ENCODE measurements at places on chromosomes 16 and 17.
A peak's percentile ranks its signal among the peaks of the same experiment; 100 is the strongest.

DNA sequence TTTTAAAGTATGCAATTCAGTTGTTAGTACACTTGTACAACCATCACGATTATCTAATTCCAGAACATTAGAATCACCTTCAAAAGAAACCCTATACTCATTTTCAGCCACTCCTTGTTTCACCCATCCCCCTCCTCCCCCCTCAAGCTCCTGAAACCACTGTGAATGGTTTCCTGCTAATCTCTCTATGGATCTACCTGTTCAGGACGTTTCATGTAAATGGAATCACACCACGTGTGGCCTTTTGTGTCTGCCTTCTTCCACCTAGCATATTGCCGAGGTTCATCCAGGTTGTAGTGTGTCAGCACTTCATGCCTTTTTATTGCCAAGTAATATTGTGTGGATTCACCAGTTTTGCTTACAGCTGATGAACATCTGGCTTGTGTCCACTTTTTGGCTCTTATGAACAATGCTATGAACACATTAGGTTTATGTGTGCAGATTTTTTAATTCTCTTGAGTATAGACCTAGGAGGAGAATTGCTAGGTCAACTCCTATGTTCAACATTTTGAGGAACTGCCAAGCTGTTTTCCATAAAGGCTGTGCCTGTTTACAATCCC is 17.8 kb downstream of the EIF4A3 start:
- DNase-seq: no peak

GRCh38 chr17:4642286-4642685 is 808 bp upstream of the ALOX15 start:
- DNase-seq: no peak

GRCh38 chr16:89904606-89905510 is 13.8 kb upstream of the MC1R start:
- DNase-seq: no peak

GRCh38 chr17:64037802-64038201 is 17.4 kb upstream of the ICAM2 start:
- no peak for DNase-seq

GRCh38 chr16:177981-178667 is 1.6 kb downstream of the HBA1 start:
- DNase-seq: no peak

DNA sequence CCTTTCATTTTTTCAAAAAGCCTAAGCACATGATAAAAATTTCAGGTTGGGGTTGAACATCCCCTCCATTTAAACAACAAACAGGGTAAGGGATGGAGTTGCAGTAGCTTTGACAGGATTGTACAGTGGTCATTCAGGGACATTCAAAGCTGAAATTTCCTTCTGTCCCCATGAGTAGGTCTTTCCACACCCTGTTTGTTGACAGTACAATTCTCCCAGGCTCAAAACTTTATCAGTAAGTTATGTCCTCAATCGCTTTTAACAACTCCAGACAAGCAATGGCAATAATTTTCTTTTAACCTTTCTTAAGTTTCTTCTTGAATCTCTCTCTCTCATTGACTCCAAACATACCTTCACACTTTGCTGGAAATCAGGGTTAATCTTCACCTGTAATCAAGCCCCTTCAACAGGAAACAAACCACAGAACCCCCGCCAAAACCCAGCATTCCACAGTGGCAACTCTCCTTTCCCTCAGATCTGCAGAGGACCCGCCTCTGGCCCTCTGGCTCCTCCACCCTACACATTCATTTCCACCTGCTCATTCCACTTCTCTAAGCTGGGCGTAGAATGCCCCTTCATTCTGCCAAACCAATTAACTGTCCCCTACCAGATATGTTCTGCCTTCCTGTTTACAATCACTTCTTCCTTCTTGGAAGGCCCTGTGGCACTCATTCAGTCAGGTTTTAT is 20.7 kb downstream of the TXNDC11 start:
- DNase-seq: no peak

DNA sequence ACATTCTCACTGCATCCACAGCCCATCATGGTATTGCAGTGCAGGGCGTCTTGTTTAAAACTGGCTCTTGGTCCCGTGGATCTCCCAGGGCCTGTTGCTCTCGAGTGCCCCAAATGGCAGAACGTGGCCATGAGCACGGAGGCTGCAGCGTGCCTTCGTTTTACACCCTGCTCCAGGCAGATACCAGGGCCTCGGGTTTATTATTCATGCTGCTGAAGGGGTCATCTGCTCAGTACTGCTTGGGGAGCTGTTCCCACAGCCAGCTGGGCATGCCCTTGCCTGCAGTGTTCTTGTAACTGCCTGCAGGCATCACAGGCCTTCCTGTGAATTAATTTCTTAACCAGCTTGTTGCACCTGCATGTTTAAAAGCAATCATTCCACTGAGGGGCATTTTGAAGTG is 129.7 kb upstream of the CHMP6 start:
- no peak for DNase-seq

DNA sequence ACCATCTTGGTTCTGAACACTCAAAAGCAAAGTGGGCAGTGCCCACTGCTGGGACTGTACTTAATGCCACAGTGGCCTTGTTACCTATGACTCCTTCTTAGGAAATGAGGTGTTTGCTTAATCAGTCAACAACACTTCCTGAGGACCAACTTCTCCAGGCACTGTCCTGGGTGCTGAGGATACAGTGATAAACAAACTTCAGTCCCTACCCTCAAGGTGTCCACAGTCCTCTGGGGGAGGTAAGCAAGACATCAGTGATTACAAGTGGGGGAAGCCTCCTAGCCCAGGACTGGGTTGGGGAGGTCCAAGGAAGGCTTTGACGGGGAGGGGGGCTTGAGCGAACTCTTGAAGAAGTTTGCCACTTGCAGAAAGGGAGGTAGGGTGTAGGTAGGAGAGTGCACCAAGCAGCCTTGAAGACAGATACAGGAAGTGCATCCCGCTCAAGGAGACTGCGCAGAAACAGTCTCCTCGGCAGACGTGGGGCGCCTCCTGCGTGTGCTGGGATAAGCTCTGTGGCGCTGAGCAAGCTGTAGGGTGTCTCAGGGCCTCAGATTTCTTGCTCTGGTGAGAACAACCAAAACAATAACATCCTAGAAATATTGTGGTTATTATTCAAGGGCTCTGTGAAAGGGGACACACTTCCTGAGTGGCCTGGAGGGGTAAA is 2.6 kb upstream of the ABCC3 start:
- no peak for DNase-seq

DNA sequence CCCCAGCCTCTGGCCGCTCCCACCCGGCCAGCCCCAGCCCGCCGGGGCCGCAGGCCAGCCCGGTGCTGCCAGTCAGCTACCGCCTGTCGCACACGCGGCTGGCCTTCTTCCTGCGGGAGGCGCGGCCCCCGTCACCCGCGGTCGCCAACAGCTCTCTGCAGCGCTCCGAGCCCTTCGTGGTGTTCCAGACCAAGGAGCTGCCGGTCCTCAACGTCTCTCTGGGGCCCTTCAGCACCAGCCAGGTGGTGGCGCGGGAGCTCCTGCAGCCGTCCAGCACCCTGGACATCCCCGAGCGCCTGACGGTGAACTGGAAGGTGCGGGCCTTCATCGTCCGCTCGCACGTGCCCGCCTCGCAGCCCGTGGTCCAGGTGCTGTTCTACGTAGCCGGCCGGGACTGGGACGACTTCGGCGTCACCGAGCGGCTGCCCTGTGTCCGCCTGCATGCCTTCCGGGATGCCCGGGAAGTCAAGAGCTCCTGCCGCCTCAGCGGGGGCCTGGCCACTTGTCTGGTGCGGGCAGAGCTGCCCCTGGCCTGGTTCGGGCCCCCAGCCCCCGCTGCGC is 46.8 kb downstream of the TMEM132E start:
- no peak for DNase-seq

GRCh38 chr17:31260151-31260550 is 36.9 kb downstream of the OMG start:
- no peak for DNase-seq

DNA sequence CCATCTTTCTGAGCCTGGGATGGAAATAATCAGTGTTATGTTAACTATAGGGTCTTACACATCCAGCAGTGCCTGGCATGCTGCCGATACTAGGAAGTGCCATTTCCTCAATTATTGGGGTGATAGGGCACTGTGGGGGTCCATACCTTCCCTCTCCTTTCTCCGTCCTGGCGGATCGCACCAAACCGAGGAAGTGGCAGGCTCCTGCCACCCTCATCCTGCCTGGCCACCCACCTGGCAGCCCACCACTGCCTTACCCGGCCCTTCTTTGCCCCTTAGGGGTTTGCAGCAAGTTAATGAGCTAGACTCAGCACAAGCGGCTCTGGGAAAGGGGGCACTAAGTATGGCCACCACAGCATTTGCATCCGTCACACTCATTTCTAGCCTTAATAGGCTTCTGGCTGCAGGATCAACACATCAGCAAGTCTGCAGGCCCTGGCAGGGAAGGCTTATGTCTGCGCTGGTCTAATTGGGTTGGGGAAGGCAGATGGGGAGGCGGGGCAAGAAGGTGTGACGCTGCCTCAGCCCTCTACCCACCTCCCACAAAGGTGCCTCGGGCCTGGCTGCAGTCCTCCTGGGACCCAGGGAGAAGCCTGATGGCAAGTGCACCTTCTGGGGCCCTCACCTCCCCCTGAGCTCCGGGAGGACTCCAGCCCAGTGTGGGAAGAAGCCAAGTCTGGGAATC is 28.6 kb downstream of the DCAKD start:
- DNase-seq: no peak

- no peak for DNase-seq
Measured at GRCh38 chr17:82686366-82687324, 11.9 kb downstream of the RAB40B start.

DNA sequence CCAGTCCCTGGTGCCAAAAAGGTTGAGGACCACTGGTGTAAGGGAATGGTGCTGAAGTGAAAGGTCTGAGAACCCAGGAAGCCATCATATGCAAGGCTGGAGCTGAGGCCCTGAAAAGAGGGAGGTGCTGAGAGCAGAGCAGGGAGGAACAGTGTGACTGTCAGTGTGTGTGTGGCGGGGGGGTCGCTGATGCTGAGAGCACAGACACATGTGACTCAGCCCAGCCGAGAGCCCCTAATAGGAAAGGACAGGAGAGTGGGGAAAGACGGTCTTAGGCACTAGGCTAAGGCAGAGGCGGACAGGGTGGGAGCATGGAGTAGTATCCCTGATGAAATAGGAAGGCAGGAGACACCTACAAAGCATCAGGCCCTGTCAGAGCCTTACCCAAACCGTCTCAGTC is 1.2 kb downstream of the B9D1 start:
- DNase-seq: no peak

DNA sequence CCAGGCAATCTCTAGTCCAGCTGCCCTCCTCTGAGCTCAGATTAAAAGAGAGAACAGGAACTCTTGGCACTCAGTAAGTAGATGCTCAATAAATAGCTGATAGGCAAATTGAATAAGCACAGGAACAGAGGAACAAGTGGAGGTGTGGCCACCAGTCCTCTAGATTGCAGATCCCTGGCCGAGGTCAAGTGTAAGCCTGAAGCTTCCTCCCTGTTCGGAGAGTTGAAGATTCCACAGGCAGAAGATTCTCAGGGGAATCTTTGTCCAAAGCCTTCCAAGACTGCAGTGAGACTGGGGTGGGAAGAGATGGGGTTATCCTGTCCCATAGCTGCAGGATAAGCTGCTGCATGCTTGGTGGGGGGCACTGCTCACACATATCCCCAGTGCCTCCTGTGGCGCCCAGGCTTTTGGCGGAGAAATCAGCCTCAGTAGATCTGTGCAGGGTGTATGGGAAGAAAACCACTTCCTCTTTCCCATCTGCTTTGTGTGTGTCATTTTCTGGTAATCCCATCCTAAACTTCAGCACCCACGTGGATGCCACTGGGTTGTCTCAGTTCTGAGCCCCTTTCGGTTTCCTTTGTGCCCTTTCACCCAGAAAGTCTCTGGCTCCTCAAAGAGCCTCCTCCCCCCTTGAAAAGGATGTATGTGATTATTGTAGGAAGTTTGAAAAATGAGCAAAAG is 12.1 kb downstream of the CD300A start:
- DNase-seq: peak; percentile 93

DNA sequence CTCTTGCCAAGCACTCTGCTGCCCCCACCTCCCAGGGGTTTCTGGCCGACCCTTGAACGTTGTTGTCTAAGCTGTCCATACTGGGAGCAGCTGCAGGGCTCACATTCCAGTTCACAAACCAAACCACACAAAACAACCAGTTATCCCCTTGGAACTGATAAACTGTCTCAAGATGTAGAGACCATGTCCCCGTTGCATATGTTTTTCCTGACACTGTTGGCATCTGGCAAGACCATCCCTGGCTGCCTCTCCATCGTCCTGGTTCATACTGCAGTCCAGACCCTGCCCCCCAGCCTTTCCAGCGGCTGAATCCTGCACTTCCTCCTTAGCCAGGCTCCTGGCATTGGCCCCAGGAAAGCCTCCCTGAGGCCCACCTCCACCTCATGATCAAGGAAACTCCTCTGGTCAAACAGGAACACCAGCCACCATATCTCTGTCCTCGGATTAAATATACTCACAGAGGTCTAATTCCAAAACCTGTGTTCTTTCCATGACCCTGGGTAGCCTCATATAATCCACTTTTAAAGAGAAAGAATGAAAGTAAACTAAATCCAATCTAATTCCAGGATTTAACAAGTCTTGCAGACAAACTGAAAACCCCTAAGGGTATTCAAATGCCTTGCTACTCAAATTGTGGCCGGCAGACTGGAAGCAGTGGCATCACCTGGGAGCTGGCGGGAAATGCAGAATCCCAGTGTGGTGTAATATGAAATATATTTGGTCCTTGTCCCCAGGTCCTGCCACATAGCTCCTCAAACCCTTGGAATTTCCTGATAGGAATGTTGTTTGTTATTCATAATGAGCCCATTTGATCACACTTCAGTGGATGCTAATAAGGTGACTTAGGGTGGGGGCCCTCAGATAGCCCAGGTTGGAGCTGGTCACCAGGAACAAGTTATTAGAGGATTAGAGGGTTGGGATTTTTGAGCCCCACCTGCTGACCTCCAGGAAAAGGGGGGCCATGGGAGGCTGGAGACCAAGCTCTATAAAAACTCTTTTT is 14.2 kb downstream of the GAS7 start:
- no peak for DNase-seq

- no peak for DNase-seq
Measured at GRCh38 chr16:58021661-58022551, 3.6 kb upstream of the MMP15 start.

DNA sequence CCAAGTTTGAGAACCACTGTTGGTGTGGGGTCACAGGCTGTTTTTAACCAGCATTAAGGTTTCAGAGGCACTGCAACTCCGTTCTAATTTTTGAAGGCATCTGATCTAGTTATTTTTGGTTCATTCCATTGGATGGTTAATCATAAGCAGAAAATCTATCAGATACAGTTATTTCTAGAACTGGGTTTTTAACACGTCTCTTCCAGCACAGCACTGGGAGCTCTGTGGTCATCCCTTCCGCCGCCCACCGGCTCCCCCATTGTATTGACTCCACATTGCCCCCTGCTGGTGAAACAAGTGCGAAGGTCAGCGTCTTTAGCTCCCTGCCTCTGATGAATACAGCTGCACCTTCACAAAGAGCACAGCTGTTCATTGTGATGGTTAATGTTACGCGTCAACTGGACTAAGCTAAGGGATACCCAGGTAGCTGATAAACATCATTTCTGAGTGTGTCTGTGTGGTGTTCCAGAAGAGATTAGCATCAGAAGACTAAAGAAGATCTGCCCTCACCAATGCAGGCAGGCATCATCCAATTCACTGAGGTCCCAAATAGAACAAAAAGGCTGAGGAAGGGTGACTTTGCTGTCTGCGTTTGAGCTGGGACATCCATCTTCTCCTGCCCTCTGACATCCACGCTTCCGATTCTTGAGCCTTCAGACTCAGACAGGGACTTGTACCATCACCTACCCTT is 8.5 kb downstream of the CCL18 start:
- peak; percentile 97 for DNase-seq

- DNase-seq: no peak
Measured at GRCh38 chr16:47848421-47849109, 307.2 kb downstream of the ABCC12 start.

GRCh38 chr16:79006765-79007164 is 593.8 kb downstream of the MAF start:
- peak; percentile 93 for DNase-seq

- no peak for DNase-seq
Measured at GRCh38 chr16:49472598-49472997, 99.0 kb downstream of the C16orf78 start.
